ENCODE measurements at places on chromosomes 7 and 10.

DNA sequence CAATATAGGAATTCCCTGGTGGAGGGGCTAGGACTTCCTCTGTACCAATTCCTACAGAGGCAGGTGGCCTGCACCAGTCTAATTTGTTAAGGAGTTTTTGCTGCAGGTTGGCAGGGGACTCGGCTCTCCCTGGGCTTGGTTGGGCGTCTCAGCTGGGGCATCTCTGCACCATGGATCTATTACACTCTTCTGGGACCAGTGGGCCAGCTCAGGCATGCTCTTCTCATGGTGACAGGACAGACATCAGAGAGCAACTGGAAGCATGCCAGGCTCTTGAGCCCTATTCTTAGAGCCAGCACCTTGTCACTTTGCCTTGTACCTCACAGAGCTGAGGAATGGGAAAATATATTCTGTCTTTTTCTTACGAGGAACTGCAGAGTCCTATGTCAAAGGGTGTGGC is 74.6 kb downstream of the SH2D4B start:
- no peak for DNase-seq

- no peak for DNase-seq
Measured at GRCh38 chr10:109913306-109913892, 9.9 kb downstream of the XPNPEP1 start.

GRCh38 chr7:122790591-122790990 is 87.9 kb upstream of the RNF148 start:
- DNase-seq = no peak

GRCh38 chr10:60170250-60170649 is 219.4 kb downstream of the ANK3 start:
- DNase-seq = no peak

DNA sequence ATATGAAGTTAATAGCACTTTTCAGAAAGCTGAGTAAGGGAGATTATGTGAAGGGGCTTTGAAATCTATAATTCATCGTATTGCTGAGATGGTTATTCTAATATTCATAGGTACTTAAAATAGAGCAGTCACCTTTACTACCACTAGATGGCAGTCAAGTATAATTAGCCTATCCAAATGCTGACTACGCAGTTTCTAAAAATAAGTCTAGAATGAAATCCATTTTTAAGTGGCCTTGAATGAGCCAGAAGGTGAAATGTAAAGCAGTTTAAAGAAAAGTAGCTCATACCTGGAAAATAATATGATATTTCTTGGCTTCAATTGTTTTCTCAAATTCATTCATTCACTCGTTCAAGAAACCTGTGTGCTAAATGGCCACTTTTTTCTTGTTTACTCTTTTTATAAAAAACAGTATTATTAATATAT is 1277.1 kb downstream of the GATA3 start:
- peak; percentile 59 for DNase-seq

GRCh38 chr7:100384628-100385294 is 11.5 kb downstream of the PILRA start:
- no peak for DNase-seq

DNA sequence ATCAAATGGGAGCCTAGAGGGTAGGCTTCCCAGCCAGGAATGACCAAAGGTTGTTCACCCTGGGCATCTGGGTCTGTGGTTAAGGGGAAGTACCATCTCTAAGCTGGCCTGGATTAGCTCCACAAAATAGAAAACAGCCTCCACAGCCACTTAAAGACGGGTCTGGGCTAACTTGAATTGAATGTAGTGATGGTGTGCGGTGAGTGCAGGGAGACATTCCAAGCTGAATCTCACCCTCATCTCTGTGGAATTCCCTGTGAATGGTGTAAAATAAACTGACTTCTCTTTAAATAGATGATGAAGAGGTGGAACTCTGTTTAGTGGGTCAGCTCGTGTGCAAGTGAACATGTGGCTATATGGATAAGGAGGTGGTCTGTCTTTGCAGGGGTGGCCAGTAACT is 251.0 kb downstream of the DYNC1I1 start:
- DNase-seq = no peak

DNA sequence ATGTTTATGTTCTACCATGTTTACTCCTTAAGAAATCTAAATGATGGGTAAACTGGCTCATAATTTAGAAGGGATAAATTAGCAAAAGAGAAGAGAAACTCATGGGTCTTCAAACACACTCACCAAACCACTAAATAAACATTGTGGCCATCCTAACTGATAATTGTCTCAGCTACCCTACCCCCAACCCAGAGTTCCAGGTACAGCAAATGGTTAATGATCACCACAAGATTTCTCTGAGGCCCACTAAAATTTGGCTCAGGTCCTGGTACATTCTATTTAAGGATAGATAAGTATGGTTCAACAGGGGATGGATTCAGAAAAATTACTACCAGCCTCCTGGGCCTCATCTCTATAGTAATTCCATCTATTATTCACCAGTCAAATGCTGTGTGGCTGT is 21.4 kb downstream of the SLC25A13 start:
- no peak for DNase-seq

GRCh38 chr7:133360201-133360600 is 107.3 kb downstream of the EXOC4 start:
- DNase-seq = no peak

DNA sequence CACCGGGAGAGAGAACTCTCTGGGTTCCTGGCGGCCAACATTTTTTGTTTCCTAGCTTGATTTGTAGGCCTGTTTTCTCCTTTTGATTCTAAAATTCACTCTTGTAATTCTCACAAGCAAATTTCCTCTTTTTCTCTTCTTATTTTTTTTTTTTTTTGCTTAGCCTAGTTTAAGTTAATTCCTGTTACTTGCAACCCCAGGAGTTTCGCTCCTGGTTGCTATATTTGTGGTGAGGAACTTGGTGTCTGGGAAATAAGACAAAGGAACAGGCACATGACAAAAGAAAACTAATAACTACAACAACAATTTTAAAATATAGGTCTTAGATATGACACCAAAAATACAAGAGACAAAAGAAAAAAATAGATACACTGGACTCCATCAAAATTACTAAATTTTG is 6.7 kb downstream of the AOAH start:
- no peak for DNase-seq

GRCh38 chr7:69962186-69963065 is 364.2 kb downstream of the AUTS2 start:
- DNase-seq = peak; percentile 80

DNA sequence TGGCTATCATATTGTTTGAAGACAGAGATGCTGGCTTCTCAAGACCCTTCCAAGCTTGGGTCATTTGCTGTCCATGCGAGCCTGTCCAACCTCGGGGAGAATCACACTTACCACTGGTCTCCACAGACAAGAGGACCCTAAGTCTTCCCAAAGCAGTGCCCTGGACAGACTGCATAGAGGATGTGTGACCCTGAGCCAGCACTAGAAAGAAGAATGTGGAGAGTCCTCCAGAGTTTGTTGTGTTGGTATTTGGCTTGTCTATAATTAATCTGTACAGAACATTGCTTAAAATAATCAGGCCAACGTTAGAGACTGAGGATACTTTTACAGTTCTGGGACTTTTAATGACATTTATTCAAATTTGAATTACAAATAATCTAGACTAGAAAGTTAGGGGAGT is 212.7 kb downstream of the TMEM178B start:
- no peak for DNase-seq

GRCh38 chr7:69820479-69821192 is 222.4 kb downstream of the AUTS2 start:
- no peak for DNase-seq

DNA sequence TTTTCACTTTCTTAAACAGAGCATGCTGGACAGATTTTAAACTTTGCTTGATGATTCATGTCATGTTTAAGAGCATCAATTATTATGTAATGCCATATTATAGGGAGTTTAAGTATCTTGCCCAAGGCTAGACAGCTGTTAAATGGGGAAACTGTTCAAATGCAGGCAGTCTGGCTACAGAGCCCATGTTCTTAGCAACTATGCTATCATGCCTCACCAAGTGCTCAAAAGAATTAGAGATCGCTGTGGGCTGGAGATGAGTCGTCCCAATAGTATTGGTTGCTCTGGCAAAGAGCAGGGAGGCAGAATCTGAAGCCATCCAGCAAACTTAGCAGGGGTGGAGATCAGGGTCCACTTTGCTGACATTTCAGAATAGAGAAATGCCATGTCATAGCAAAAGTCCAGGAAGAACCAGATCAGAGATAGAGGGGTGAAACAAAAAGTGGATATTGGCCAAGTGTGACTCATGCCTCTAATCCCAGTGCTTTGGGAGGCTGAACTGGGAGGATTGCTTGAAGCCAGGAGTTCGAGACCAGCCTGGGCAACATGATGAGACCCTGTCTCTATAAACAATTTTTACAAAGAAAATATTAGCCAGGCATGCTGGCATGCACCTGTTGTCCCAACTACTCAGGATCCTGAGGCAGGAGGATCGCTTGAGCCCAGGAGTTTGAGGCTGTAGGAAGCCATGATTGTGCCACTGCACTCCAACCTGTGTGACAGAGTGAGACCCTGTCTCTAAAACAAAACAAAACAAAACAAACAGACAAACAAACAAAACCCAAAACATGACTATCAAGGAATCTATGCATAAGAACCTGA is 57.8 kb downstream of the BAMBI start:
- DNase-seq = no peak

DNA sequence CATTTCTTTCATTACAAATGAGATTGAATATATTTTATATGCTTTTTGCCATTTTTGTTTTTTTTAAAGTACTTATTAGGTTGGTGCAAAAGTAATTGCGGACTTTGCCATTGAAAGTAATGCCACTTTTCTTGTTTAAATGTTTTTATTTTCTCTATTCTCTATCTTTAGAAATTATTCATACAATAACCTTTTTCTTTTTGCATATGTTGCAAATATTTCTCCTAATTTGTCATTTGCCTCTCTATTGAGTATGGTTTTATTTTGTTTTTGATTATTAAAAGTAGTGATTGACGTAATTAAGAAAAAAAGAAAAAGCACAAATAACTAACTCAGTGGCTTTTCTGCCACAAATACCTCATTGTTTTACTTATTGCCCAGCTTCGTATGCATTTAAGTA is 172.4 kb downstream of the NPSR1 start:
- DNase-seq = no peak

DNA sequence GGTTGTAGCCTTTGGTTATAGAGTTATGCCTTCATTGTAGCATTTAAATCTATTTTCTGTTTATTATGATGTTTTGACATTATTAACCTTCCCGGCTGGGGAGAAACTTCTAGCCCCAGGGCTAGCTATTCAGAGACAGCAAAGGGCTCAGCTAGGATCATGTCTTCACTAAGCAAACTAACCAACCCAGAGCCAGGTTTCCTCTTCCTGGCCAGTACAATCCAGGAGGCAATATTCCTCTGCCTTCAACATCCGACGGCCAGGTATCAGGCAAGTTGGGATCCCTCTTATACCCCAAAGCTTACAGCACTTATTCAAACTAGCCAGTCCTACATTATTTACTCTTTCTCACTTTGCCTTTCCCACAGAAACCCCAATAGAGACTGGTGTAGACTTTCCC is 1060.7 kb upstream of the GHITM start:
- DNase-seq = no peak

DNA sequence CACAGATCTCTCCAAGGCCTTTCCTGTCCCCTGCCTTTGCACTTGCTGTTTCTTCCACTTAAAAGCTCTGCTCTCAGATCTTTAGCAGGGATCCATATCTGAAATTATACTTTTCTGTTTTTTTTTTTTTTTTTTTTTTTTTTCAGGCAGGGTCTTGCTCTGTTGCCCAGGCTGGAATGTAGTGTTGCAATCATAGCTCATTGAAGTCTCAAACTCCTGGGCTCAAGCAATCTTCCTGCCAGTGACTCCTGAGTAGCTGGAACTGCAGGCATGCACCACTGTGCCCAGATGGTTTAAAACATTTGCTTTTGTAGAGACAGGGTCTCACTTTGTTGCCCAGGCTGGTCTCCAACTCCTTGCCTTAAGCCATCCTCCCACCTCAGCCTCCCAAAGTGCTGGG is 5.0 kb upstream of the TSPAN15 start:
- no peak for DNase-seq

DNA sequence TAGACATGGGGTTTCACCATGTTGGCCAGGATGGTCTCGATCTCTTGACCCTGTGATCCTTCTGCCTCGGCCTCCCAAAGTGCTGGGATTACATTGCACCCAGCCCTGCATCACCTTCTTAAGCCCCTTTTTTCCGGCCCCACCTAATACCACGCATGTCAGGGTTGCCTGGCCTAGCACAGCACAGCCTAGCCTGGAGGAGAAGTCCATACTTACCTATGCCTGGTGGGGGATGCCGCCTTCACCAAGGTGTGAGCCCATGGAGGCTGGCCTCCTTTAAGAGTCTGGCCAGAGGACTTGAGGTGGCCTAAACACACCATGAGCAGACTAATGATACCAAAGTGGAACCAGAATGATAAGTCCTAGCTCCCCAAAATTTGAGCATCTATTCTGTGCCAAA is 22.0 kb upstream of the CUX1 start:
- DNase-seq = no peak

- no peak for DNase-seq
Measured at GRCh38 chr7:127532736-127533135, 52.7 kb downstream of the GCC1 start.

DNA sequence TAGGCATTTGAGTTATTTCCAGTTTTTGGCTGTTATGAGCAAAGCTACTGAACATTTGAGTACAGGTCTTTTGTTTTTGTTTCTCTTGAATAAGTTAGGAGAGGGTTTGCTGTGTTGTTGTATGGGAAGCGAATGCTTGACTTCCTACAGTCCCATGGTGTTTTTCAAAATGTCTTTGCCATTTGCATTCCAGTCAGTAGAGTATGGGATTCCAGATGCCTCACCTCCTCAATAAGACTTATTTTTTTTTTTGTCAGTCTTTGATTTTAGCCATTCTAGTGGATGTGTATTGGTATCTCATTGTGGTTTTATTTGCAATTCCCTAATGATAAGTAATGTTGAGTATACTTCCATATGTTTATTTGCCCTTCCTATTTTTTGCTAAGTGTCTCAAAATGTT is 19.4 kb downstream of the CDK13 start:
- no peak for DNase-seq

DNA sequence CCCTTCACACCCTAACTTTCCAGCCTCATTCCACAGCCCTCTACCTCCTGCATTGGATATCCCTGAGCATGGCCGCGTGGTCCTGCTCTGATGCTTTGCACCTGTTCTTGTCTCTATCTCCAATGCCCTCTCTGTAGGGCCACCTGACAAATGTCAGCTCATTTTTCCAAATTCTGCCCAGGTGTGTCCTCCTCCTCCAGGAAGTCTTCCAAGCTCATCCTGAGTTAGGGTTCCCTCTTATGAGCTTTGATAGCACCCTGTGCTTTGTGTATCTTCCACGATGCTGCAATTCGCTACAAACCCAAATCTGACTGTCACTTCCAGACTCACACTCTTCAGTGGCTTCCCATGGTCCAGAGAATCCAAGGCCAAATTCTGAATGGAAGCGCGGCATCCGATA is 14.7 kb upstream of the SLC35B4 start:
- DNase-seq = no peak

- no peak for DNase-seq
Measured at GRCh38 chr7:129702316-129702715, 90.8 kb downstream of the NRF1 start.

GRCh38 chr7:74040101-74040790 is 12.3 kb downstream of the ELN start:
- no peak for DNase-seq
